ENCODE measurements at places on chromosomes 3 and 15.

GRCh38 chr3:97235611-97236315 lies 421.4 kb downstream of the EPHA6 start:
- DNase-seq = no peak

DNA sequence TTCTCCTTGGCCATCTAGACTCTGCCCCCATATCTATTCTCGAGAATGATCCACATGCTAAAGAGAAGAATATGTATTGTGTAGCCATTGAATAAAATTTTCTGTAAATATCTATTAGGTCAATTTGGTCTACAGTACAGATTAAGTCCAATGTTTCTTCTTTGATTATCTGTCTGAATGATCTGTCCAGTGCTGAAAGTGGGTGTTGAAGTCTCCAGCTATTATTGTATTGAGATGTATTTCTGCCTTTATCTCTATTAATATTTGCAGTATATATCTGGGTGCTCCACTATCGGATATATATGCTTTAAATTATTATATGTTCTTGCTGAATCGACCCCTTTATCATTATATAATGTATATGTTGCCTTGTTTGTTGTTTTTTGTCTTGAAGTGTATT lies 384.9 kb upstream of the ROBO1 start:
- DNase-seq = no peak

- no peak for DNase-seq
Measured at GRCh38 chr15:40337597-40337996, 3.1 kb downstream of the CCDC9B start.

DNA sequence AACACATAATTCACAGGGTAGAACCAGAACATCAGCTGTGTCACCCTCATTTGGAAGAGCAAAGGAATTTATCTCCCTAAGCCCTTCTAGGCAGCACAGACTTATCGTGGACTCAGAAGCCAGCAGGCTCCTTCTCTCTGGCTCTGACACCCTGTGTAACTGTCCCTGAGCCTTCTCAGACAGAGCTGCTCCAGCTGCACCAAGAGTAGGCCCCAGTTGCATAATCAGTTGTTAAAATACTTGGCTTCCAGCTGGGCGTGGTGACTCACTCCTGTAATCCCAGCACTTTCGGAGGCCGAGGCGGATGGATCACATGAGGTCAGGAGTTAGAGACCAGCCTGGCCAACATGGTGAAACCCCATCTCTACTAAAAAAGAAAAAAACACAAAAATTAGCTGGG lies 49.4 kb upstream of the ACVR2B start:
- DNase-seq = peak; percentile 12

DNA sequence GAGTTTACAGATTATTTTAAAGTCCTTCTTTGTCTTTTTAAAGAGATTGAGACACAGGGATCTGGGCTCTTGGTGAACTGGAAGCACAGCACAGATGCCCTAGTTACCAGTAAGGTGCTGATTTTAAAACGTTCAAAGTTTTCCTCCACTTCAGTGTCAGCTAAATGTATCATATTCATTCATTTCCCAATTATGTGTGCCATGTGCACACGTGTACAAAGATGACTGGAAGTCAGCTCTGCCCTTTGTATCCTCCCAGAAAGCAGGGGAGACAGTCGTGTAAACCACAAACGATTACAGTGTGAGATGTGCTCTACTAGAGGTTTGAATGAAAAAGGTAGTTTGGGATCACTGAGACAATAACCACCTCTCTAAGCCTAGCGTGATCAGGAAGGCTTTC lies 730 bp downstream of the ZKSCAN7 start:
- DNase-seq = no peak

DNA sequence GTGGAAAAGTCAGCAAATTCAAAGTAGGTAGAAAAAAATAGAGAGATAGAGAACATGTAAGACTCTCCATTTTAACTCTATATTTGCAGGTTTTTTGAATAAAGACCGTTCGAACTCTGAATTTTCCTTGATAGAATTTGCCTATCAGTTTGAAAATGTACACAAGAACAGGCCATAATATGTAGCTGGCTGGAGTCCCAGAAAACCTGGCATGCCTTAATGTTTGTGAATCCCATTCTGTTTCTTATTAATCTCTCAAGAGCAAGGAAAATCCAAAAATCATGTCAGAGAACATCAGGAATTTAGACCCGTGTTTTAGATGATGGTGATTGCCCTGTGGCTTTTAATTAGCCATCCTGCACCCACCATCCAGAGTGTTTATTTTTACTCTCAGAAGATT lies 7.2 kb upstream of the CFAP161 start:
- no peak for DNase-seq

- DNase-seq = no peak
Measured at GRCh38 chr15:48674876-48675275, 29.4 kb upstream of the FBN1 start.

DNA sequence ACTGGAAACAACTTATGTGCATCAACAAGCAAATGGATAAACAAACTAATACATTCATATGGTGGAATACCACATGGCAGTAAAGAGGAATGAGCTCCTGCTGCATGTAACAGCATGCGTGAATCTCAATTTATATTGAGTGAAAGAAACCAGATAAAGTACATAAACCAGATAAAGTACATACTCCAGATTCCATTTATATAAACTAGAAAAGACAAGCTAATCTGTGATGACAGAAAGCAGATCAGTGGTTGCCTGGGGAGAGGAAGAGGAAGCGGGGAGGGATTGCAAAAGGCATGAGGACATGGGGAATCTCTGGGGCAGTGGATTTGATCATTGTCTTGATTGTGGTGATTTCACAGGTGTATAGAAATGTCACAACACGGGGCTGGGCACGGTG lies 34.2 kb downstream of the LIMD1 start:
- DNase-seq = no peak

DNA sequence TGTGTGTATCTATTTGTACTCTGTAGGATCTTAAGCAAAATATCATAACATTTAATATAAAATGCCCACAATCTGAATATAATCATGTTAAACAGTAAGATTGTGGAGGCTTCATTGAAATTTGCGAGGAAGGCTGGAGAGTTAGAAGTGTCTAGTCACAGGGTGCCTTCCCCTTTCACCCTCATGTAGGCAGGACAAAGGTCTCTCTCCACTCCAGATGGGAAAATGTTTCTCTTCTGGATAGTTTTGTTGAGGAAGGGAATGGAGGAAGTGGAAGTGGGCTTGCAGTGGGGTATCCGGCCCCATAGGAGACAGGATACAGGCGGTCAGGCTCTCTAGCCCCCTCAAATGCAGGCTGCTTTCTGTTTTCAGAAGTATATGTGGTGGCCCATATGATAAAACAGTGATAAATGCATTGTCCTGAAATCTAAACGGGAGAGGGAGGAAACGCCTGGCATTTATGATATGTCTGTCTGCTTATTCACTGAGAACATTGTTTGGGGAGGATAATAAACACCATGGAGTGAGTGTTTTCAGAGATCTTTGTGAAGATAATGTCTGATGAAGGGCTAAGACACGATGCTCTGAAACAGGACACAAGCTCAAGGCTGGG lies 13.3 kb upstream of the MYZAP start:
- no peak for DNase-seq

DNA sequence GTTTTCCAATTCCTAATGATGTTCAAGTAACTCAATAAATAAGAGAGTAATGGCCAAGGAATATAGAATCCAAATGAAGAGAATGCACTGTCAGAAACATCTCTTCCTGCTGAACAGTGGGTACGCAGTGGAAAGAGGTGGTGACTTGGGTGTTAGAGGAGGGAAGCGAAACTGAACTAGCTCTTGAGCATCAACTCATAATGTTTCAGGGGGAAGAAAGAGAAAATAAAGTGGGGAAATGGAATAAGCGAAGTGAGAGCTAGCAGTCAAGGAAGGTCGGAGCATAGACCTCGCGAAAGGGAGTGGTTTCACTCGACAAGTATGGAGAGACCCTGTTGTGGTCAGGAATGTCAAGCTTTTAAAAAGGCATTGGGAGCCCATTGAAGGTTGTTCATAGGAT lies 309.5 kb downstream of the GAP43 start:
- DNase-seq = no peak

- no peak for DNase-seq
Measured at GRCh38 chr3:129286081-129286480, 7.4 kb downstream of the HMCES start.

GRCh38 chr3:16309558-16309957 lies 44.5 kb downstream of the OXNAD1 start:
- DNase-seq = no peak

DNA sequence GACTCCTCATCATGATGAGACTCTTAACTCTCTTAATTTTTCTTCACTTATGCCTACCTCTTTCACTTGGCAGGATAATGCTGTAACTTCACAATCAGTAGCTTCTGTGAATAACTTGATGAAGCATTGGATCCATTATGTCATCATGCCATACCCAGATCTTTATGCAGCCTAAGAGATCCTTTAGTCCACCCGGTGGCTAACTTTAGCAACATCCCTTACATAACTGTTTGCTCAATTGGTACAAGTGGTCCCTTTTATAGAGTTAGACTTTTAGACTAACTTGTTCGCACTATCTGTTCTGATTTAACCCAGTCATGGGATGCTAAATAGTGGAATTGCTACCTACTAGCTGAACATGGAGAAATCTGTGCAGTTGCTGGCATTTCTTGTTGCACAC lies 184.5 kb downstream of the USP13 start:
- no peak for DNase-seq

DNA sequence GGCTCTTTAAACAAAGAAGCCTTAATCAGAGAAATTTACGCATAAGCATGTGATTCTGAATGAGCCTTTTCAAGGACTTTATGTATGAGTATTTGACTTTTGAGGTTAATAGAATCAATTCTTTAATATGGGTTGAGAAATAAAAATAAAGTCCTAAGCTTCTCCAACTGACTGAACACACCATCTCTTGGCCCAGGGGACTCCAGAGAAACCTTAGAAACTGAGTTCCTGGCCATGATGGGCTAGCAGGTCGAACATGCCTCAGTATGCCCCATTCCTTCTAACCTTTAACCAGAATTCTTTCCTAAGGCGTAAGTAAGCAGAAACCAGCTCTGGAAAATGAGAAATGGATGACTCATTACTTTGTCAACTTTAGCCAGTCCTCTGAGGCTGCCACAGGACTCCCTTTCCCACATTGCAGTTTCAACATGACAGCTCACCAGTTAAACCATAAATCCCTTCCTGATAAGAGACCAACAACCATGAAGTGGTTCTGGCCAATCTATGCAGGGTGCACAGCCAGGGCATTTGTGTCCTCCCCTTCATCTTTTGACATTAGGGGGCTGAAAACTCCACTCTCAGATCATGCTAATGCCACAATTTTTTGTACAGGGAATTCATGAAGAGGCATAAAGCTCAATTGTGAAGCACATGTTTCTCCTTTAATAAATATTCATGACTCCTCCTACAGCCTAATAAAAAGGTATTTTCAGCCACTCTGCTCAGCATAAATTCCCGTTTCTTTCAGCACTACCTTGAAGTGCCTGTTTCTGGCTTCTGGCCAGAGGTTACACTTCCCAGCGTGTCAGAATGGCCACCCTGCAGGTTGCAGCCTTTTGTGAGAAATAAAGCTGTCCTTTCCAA lies 33.3 kb downstream of the TM4SF18 start:
- DNase-seq = peak; percentile 74

DNA sequence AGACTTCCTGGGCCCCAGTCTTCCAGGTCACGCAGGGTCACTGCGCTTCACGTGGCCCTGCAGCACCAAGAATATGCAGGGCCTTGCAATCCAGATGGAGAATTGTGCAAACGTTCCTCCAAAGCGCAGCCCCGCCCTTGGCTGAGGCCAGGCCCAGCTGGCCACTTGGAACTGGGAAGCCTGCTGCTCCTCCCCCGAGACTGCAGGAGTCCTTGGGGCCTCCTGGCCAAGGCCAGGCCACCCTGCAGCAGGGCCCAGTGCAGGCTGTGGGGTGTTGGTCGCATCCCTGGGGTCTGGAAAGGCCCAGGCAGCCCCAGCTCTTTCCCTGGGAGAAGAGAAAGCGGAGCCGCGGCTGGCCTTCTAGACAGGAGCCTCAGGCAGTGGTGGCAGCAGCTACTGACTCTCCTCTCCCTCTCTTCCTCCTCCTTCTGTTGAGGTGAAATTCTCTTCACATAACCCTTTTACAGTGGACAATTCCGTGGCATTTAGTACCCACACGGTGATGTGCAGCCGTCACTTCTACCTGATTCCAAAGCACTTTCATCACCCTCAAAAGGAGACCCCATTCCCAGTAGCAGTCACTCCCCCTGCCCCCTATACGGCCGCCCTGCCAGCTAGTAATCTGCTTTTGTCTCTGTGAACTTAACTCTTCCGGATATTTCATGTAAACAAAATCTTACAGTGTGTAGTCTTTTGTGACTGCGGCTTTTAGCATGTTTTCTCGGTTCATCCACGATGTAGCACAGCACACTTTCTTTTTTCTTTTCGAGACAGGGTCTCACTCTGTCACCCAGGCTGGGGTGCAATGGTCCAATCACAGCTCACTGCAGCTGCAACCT lies 103.9 kb downstream of the TMEM266 start:
- DNase-seq = no peak

GRCh38 chr3:167437428-167438139 lies 36.3 kb downstream of the SERPINI2 start:
- DNase-seq = no peak

- no peak for DNase-seq
Measured at GRCh38 chr3:147930232-147930807, 521.2 kb downstream of the ZIC1 start.

- DNase-seq = no peak
Measured at GRCh38 chr3:125394406-125394805, 19.3 kb upstream of the ZNF148 start.

DNA sequence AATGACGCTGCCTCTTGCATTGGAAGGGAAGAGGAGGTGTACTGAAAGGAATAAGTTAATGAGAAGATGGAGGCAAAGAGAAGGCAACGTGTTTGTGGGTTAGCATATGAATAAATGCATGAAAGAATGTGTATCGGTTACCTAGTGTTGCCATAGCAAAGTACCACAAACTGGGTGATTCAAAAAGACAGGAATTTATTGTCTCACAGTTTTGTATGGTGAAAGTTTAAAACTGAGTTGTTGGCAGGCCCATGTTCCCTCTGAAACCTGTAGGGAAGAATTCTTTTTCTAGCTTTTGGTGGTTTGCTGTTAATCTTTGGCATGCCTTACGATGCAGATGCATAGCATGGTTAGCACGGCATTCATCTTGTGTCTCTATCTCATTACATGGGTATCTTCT lies 729.9 kb downstream of the MECOM start:
- DNase-seq = no peak

GRCh38 chr15:65095747-65096104 lies 19.2 kb downstream of the KBTBD13 start:
- no peak for DNase-seq

- no peak for DNase-seq
Measured at GRCh38 chr3:169278092-169278491, 385.4 kb downstream of the MECOM start.

DNA sequence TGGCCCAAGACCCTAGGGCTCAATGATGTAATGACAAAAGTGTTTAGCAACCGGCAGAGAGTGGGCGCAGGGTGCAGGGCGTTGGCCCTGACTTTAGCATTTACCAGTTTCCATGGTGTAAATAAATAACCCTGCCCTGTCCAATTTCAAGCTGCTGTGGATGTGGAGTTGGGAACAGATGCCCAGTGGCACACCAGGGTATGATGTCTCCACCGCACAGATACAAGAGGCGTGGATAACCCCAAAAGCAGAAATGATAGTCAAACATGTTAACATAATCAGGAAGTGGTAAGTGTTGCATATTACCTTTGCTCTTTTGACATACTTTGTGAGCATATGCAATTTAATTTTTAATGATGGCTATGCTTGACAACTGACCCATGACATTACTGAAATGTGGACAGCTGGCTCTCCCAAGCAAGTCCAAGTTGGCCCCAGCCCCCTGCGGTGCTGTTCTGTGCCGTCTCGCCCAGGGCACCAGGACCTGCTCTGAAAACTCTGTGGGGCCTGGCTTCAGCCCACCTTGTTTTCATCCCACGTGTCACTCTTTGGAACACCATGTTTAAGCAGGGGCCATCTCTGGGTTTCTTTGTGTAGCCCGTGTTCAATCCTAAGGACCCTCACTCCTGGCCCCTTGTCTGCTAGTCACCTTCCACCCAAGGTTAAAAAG lies 10.8 kb upstream of the ANPEP start:
- DNase-seq = no peak

Data from fibroblast of skin of left quadriceps (primary cell).